NCI-H1092 treated with DMSO at 0.1 percent for 48 hours (cell line): ENCODE measurements at places on chromosomes 3 and 15.
A peak's percentile ranks its signal among the peaks of the same experiment; 100 is the strongest.

DNA sequence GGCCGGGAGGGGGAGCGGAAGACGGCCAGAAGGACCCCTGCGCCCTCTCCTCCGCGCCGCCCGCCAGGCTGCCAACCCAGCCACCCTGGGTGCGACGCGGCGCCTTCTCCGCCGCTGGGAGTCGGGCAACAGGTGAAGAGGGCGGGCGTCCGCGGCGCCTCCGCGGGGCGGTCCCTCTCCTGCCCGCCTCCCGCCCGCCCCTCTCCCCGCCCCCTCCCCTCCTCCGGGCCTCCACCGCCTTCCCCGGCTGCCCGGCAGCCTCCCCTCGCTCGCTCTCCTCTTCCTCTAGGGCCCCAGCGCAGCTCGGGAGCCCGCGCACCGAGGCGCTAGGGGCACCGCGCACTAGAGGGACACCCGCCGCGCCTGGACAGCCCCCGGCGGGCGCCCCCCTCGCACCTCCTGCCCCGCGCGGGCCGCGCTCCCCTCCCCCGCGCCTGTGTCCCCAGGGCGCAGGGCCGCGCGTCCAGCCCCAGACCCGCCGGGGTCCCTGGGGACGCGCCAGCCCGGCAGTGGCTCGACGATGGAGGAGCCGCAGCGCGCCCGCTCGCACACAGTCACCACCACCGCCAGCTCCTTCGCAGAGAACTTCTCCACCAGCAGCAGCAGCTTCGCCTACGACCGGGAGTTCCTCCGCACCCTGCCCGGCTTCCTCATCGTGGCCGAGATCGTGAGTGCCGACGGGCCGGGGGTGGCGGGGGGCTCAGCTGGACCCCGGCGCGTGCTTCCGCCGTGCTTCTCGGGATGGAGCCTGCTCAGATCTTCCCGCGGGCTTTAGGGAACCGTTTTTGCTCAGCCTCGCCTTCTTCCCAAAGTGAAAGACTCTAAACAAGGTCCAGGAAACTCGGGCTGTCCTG, at the start of gene CMTM8:
CMTM8 (plus strand) TSS at position 228 of the 854 bp plus-strand sequence; CDS start at position 521, 293 bp downstream.
- peak; percentile 64 for DNase-seq

GRCh38 chr15:49079340-49080039, 33.2 kb upstream of the SECISBP2L start:
- no peak for DNase-seq

DNA sequence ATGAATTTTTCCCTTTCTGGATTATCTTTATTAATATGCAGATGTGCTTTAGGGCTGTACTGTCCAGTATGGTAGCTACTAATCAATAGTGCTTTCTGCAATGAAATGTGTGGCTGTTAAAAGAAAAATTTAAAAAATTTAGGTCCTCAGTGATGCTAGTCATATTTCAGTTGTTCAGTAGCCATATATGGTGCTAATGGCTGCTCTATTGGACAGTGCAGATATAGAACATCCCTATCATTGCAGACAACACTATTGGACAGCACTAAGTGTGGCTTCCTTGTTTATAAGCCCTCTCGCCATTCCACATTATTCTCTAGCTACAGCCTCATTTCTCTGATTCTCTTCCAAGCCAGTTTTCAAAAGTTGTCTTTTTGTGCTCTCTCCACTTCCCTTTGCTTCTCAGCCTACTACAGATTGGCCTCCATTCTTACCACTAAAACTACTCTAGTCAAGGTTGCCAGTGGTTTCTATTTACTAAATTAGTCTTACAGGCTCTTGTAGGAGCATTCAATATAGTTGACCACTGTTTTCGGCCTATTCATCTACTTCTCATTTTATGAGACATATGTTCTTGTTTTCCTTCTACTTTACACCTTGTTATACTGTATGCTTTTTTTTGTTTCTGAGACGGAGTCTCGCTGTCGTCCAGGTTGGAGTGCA, 9.5 kb downstream of the MAPK6 start:
- no peak for DNase-seq

DNA sequence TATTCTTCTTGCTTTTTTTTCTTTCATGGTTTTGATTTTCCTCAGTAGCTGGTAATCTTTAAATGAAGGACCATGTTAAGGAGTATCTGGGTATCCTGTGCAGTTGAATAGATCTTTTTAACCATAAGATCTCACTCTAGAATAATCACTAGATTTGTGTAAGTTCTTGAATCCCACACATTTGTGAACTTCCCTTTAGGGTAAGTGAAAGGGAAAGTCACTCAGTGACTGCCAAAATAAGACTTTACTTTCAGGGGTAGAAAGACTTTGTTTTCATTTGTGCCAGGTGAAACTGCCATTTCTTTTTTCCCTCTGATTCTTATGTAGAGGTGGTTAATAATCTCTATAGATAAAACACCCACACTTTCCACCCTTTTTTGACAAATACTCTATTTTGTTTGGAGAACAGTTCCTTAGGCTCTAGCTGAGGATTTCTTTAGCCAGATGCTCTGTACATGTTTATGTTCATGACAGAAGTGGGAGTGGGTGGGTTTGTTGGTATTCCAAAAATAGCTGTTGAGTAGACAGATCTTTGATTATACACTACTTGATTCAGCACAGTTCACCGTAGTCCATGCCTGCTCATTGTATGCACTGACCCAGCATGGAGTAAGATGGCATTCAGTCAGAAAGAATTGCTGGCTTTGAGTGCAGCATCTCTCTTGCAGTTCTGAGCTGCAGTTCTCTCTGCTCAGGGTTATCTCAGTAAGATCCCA, 28.5 kb downstream of the LRRC49 start:
- no peak for DNase-seq

DNA sequence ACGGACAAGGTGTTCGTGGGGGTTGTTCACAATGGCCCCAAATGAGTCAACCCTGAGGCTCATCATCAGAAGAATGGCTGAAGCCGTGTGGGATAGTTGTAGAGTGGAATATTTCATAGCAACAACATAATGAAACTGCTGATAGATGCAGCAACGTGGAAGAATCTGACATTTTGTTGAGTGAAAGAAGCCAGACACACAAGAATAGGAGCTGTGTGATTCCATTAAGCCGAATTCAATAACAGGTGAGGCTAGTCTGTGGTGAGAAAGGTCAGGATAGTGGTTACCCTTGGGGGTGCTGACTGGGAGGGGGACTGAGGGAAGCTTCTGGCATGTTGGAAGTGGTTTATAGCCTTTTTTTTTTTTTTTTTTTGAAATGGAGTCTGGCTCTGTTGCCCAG, 144.0 kb downstream of the SMAD6 start:
- DNase-seq: no peak

DNA sequence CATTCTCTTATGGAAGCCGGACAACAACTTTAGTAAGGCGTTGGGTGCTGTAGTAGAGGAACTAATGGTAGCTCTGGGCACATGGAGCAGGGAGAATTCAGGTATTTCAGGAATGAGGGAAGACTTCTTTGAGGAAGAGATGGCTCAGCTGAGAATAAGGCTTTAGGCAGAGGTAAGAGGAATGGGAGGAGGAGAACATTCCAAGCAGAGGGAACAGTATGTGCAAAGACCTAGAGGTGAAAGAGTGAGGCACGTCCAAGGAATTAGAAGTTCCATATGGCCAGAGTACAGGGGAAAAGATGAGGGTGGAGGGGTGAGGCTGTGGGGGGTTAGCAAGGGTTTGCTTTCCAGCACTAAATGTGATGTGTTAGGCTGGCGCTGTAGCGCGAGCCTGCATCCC, 1.6 kb upstream of the SV2B start:
- DNase-seq: no peak

GRCh38 chr15:94963953-94964352, 732.6 kb downstream of the MCTP2 start:
- no peak for DNase-seq

- no peak for DNase-seq
Observed at GRCh38 chr3:11477407-11477911, 166.3 kb downstream of the VGLL4 start.

DNA sequence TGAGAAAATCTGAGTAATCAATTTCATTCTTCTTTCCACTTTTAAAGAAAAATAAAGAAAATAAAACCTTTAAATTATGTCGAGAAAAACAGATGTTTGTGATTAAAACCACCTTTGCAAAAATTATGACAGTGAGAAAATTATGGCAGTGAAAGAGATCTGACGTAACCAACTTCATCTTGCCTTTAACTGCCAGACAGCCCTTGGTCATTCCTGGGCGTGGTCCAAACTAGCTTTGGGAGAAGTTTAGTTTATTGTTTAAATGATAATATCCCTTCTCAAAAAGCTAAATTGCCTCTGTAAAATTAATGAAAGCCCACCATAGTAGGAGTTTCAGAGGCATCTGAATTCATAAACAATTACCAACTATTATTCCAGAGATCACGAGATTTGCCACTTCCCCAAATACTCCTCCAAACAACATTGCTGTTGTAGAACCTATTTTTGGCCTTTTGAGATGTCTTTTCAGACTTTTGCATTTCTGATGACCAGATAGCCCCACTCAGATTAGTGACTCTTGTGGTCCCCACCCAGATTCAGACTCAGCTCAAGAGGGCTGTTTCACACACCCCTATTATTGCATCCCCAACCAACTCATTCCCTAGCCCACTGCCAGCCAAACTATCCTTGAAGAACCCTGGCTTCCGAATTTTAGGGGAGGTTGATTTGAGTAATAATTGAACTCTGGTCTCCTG, 664.4 kb upstream of the CBLB start:
- no peak for DNase-seq

DNA sequence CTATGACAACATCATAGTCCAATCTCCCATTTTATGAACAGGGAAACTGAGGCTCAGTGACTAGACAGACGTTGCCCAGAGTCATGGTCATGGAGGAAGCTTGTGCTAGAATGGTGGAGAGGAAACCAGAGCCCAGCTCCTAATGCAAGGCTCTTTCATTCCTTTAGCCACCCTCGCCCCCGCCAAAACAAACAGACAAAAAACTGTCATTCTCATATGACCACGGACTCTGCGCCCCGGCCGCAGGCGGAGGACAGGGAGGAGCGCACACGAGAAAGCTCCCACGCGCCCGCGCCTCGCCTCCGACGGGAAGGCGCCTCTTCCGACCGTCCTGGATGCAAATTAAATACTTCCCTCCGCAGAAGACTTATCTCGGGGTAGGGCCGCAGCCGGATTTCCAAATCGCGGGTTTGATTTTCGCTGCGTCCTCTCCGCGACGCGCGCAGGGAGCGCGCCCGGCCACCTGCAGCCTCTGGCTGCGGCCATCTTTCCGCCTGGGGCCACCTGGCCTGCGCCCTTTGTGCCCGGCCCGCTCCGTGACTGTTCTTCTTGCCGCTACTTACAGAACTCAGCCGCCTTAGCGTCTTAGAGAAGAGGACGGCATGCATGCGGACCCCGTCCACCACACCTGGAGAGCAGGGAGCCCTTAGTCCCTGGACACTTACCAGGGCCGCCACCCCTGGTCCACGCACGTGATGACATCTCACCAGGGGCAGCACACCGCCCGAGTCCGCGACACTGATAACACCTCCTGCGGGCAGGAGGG, 670 bp upstream of the ATP13A3 start:
- peak; percentile 78 for DNase-seq

GRCh38 chr3:143478115-143478693, 358.6 kb downstream of the CHST2 start:
- DNase-seq: no peak

GRCh38 chr3:50331364-50331907, 3.4 kb upstream of the TUSC2 start:
- DNase-seq: no peak
